Stimulated activated CD4-positive, alpha-beta T cell treated with anti-CD3 and anti-CD28 coated beads, TNF-alpha, amount 100 ng/mL, for 48 hours (primary cell): ENCODE measurements at places on chromosomes 4 and X.

- DNase-seq, result no peak
These were observed 131.5 kb upstream of the LDB2 start for GRCh38 chr4:17029964-17030363.

DNA sequence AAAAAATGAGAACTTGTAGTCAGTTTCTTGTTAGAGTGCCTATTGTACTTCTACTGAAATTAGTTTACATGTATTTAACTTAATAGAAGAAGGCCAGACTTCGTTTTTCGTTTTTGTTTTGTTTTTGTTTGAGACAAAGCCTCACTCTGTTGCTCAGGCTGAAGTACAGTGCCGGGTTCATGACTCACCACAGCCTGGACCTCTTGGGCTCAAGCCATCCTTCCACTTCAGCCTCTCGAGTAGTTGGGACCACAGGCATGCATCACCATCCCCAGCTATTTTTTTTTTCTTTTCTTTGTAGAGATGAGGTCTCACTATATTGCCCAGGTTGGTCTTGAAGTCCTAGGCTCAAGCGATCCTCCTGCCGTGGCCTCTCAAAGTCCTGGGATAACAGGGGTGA is 793.9 kb downstream of the ADGRL3 start:
- no peak for DNase-seq

- no peak for DNase-seq
These were observed 26.4 kb upstream of the SRPX start for GRCh38 chrX:38247051-38247450.

DNA sequence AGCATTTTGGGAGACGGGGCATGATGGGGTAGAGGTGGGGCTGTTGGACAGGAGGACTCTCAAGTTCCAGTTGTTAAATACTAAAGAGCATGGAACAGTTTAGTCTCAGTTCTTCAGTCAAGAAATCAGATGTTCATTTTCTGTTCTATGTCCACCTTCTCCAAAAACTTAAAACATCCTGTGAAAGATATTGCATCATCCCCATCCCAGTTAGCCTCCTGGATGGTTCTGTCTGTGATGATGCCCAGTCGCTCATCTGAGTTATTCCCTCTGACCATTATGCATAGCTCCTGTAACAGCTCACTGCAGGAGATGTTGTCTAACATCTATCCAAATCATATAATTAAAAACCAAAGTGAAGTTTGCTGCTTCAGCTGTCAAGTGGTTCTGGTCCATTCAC is 32.1 kb upstream of the SCML1 start:
- no peak for DNase-seq

- no peak for DNase-seq
These were observed 11.1 kb downstream of the ZNF182 start for GRCh38 chrX:47992669-47993068.

DNA sequence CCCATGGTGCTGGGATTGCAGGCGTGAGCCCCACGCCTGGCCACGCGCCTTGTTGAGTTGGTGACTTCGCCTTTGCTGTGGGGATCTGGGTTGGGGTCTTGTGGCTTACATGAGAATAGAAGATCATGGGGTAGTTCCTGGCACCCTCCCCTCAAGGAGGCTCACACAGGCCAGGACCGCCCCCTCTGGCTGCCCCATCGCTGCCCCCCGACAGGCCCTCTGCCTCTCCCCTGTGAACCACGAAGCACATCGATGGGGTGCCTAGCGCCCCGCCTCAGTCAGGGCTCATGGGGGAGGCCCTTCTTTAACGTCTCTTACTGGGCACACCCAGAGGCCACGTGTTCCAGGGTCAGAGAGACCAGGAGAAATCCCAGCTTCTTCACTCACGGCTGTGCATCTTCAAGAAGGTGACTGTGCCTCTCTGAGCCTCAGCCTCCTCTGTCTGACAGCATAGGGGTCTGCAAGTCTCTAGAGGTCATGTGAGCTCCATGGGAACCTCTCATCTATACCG is 23.6 kb upstream of the SPON2 start:
- no peak for DNase-seq

DNA sequence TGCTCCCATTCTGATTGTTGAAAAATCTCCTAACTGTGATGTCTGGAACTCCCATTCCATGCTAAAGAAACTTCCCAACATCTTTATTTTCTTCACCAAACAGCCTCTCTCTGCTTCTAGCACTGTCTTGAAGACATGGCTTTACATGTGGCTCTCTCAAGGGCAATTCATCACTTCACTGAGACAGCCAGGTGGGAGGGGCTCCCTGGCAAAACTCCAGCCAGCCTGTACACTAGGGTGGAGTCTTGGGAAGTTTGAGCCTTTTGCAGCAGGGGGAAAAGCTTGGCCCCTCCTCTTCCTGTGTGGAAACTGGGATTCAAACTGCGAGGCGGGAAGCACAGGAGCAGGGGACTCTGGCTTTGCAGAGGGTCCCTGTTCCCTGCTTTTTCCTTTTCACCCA is 130.5 kb upstream of the TTC29 start:
- DNase-seq, result no peak
